ENCODE measurements at places on chromosomes 4 and X.

DNA sequence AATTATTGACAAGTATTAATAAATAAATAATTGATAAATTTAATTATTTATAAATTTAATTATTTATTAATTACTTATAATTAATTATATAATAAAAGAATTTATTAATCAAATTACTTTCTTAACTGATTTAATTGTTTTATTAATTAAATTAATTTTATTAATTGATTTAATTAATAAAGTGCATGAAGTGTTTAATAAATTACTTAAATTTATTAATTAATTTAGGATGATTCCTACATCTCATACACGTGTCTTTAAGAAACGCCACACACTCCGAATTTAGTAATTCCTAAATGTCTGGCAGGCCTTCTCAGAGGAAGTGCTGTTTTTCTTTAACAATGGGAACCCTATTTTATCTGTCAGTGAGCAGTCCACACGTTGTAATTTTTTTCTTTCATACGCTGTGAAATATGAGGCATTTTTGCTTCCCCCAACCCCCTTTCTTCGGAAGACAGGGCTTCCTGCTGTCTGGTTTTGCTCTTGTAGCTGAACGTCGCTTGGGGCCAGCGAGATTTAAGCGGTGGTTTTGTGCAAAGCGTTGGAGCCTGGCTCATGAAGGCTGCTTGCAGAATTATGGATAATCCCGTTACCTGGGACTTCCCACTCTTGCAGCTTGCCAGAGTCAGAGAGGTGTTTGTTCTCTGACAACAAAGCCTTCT lies 46.8 kb downstream of the CRLF2 start:
- DNase-seq, result peak; percentile 12

- DNase-seq, result peak; percentile 74
These were observed 36.0 kb upstream of the NPNT start for GRCh38 chr4:105859233-105859632.

DNA sequence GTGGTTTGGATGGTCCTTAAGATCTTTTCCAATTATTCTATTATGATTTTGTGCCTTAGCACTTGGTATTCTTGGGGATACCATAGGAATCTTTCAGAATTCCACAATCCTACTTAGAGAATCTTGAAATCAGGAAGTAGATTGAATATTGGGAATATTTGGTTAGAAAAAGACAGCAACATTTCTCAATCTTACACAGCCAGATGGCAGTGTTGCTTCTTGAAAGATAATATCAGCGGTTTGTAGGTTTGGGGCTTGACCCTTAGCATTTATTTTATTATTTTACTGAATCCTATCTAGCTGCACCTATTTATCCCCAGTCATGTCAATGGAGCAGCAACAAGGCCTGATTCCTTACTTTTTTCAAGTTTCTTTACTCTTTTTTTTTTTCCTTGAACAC lies 28.6 kb downstream of the MAGEB1 start:
- DNase-seq, result peak; percentile 13

GRCh38 chr4:86947501-86948120 lies 12.8 kb downstream of the AFF1 start:
- no peak for DNase-seq

GRCh38 chr4:152613351-152613750 lies 66.4 kb downstream of the TMEM154 start:
- no peak for DNase-seq

- DNase-seq, result no peak
These were observed 347.1 kb downstream of the GBA3 start for GRCh38 chr4:23039818-23040217.

- DNase-seq, result peak; percentile 79
These were observed 180.3 kb upstream of the PPARGC1A start for GRCh38 chr4:24070117-24070516.

DNA sequence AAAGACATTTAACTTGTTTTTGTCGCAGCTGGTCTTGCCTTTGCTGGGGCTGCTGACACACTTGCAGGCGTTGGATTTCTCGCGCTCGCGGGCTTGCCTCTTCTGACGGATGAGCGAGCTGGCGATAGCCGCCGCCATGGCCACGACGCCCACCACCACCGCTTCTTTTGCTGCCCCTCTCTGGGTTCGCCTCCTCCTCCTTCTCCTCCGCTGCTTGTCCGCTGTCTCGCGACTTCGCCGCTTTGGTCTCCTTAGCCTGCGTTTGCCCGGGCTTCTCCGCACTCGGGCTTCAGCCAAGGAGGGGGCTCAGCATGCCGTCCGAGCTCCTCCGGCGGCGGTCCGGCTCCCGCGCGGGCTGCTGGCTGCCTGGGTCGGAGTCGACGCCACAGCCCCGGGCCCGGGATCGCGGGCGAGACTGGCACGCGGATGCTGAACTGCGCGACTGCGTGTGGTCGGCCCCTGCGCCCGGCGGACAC lies 613 bp downstream of the FGF13 start:
- no peak for DNase-seq

- DNase-seq, result no peak
These were observed 132.7 kb downstream of the TMEM164 start for GRCh38 chrX:110135618-110136017.

All from astrocyte of the spinal cord (primary cell).